ENCODE measurements at places on chromosomes 6 and 20.

- DNase-seq, result peak; percentile 89
Measured at GRCh38 chr6:135851442-135852271, at the start of gene PDE7B. Gene PDE7B, plus strand, starts transcription at chr6:135851701.

- DNase-seq, result no peak
Measured at GRCh38 chr6:35084511-35085203, 56.5 kb downstream of the TCP11 start.

- no peak for DNase-seq
Measured at GRCh38 chr6:99344289-99344688, 5.2 kb downstream of the FAXC start.

- DNase-seq, result no peak
Measured at GRCh38 chr6:116651916-116652315, 16.6 kb downstream of the ZUP1 start.

DNA sequence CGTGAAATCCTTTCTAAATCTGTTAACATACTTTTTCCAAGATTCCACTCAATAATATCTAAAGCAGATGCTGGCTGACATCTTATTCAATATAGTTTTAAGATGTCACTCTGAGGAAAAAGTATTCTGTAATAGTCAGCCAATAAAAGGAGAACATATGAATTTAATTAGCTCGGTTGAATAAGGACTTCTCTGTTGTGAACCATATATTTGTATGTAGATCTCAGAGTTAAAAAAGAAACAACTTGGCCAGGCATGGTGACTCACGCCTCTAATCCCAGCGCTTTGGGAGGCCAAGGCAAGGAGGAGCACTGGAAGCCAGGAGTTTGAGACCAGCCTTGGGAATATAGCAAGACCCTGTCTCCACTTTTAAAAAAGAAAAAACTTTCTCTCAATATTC lies 7.4 kb upstream of the CD24 start:
- no peak for DNase-seq

GRCh38 chr20:3680701-3681351 lies 984 bp downstream of the ADAM33 start:
- no peak for DNase-seq

DNA sequence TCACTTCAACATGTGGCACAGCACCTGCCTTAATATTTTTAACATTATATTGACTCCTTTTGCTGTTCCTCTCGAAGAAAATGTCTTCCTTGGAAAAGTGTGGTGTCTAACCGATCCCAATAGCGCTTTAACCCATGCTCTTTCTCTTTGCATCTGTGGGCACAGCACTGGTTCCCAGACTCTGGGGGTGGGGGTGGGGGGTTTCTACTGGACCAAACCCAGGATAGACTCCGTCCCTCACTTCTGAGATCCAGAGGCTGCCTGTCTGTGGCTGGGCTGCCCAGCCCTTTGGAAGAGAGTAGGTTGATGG lies 3.9 kb upstream of the ZNF292 start:
- DNase-seq, result no peak

GRCh38 chr6:78599526-78599925 lies 267.8 kb upstream of the IRAK1BP1 start:
- no peak for DNase-seq

GRCh38 chr20:36523341-36523740 lies 18.0 kb upstream of the MYL9 start:
- DNase-seq, result no peak

DNA sequence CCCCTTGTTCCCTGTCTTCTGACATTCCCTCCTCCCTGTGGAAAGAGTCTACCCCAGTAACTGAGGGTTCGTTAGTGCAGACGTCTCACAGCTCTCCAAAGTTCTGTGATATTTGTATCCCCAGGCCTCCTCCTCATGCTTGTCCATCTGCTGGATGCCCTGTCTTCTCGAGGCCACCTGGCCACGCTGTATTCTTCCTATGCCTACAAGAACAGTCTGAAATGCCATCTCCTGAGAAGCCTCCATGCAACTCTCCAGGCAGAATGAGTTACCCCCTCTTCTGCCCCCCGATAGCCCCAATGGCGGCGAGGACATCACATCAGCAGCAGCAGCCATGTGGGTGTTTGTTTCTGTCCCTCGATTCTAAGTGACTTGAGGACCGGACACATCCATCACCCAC lies 9.3 kb downstream of the ULBP2 start:
- no peak for DNase-seq

GRCh38 chr6:336159-337114 lies 44.1 kb downstream of the DUSP22 start:
- DNase-seq, result no peak

DNA sequence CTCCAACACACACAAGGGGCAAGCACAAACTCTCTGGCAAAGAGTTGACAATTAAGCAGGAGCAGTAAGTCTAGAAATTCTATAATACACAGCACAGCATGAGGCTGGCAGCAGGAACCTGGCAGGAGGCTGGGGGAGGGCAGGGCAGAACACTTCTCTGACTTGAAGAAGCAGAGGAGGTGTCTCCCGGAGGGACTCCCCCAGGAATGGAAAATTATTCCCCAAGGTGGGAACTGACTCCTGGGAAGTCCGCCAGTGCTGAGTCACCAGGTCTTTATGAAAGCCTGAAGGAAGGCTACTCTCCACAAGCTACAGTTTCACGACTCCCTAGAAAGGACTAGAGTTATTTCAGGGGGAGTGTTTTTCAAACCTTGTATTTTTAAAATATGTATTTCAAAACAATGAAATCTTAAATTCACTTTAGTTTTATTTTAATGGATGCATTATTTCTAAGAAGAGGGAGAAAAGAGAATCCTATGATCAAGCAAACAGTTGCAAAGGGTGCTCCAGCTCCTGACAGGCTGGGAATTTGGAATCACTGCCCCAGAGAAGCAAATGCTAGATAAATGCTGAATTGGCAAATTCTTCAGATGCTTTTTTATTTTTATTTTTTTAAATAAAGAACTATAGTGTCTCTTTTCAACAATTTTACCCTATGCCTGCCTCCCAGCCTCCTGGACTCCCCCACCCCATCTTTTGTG lies 192.8 kb downstream of the LY86 start:
- no peak for DNase-seq

- DNase-seq, result no peak
Measured at GRCh38 chr6:81614292-81614691, 138.2 kb downstream of the TENT5A start.

DNA sequence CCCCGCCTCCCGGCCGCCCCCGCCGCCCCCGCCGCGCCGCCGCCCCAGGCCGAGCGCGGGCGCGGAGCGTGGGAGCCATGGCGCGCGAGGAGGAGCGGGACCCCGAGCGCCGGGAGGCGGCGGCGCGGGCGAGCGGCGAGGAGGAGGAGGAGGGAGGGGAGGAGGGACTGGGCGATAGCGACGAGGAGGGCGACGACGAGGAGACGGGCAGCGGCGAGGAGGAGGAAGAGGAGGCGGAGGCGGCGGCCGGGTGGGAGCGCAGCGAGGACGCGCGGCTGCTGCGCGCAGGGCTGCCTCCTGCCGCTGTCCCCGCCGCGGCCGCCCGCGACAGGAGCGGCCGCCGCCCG lies at the start of gene SLC24A3:
SLC24A3 (plus strand) TSS at position 174 of the 347 bp plus-strand sequence.
- DNase-seq, result no peak

- DNase-seq, result no peak
Measured at GRCh38 chr6:39876826-39877225, 57.4 kb downstream of the MOCS1 start.

DNA sequence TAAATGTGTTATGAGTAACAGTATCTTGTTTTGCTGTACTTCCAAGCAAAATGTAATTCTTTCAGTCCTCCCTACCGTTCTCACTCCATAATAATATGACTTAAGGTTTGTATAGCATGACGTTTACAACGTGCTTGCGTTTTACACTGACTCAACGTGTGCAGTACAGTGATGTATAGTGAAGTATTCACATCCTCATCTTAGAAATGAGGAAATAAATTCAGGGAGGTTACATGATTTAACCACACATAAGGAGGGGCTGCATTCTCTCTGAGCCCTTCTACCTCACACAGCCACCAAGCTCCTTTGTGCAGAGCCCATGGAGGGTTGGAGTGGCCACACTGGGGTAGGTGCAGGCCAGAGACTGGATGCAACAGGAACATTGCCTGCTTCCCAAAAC lies 164.5 kb downstream of the MTHFD1L start:
- DNase-seq, result no peak

All from brain pericyte (primary cell).